ENCODE measurements at places on chromosomes 2 and 18. TPM values are rescaled to one million over a fixed set of nuclear protein-coding genes. Genes with fewer than 3 reads are reported as not detected.

DNA sequence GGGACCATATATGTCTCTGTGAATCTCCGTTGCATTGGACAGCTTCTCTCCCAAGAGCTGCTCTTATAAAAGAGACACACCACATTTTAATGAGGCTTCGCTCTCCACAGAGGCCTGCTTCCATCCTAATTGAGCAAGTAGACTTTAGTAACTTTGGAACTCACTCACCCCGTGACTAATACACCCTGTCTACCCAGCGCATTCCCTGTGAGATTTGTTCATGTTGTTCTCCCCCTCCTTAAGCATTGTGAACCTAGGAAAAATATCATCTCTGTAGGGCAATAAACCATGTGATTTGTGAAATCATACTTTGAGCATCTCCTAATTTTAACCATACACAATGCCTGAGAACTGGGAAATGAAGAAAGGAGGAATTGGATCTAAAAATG lies 56.9 kb downstream of the MCFD2 start:
- peaks cover 2% of the 10 kb centered on the region for H3K27me3 ChIP-seq
- no peak overlapping the region for H3K27ac ChIP-seq
- DNase-seq: no peak
- no peaks in the 10 kb centered on the region for H3K4me1 ChIP-seq
- no peaks in the 10 kb centered on the region for H3K36me3 ChIP-seq
- no peak overlapping the region for H3K4me3 ChIP-seq

- peaks cover 28% of the 10 kb centered on the region for H3K4me1 ChIP-seq
- H3K27ac ChIP-seq: no peak overlapping the region
- no peak for DNase-seq
- no peak overlapping the region for H3K4me3 ChIP-seq
Observed at GRCh38 chr2:20766798-20767644, 55.9 kb downstream of the LDAH start.

DNA sequence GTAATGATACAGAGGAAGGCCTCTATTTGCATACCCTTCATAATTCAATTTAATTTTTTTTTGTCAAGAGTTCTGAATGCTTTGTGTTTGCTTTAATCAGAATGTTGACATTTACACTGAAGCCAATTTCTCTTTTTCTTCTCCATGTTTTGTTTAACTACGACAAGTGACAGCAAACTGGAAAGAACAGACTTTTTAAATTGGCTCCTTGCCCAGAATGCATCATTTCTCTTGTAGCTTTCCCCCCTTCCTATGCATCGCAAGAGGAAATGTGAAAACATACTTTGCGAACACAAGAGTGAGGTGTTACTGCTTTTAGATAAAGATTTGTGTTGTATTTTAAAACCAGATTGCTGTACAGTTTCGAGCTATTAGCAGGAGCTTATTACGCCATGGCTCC lies 955.2 kb upstream of the CELF4 start:
- no peak overlapping the region for H3K4me3 ChIP-seq
- no peaks in the 10 kb centered on the region for H3K4me1 ChIP-seq
- no peak overlapping the region for H3K27ac ChIP-seq
- H3K27me3 ChIP-seq: no peaks in the 10 kb centered on the region

DNA sequence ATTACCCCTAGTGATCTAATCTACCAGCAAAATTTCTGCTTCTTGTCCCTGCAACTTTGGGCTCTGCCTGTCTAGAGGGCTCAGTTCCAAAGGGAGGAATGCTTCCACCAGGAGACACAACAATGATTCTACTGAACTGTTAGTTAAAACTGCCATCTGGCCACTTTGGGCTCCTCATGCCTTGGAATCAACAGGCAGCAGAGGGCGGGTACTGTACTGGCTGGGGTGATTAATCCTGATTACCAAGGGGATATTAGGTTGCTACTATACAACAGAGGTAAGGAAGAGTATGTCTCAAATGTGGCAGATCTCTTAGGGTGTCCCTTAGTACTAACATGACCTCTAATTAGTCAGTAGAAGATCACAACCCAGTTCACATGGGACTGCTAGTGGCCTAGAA lies 21.4 kb downstream of the HADHA start:
- H3K36me3 ChIP-seq: peaks cover 74% of the 10 kb centered on the region
- no peaks in the 10 kb centered on the region for H3K27me3 ChIP-seq
- no peak overlapping the region for H3K27ac ChIP-seq
- H3K4me3 ChIP-seq: no peak overlapping the region

DNA sequence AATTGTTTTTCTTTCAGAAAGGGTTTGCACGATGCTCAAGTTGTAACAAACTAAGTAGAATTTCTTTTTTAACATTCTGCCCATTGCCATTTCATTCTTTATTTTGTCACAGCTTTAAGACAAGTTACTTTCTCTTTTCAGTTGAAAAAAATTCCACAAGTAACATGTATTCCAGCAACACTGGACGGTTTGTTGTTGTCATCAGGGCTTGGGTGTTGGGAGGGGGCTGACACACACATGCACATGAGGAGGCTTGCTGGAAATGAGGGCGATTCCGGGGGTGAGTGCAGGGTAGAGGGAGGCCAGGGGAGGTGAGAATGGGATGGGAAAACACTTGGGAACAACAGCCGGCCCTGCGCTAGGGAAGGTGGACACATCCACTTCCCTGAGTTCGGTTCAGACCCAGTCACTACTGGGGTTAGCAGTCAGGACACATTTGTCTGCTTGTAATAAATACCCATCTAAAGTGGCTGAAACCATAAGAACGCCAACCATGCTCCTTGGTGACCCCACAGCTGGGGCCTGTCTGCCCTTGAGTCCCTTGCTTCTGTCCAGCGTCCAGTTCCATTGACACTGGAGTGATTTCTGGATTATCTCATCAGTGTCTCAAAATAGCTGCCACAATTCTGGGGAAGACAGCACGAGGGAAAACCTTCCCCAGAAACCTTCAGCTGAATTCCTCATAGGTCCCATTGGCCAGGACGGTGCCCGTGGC lies 141.8 kb upstream of the BCL2L11 start:
- H3K4me1 ChIP-seq: no peaks in the 10 kb centered on the region
- H3K27me3 ChIP-seq: peaks cover 12% of the 10 kb centered on the region

- DNase-seq: no peak
- H3K36me3 ChIP-seq: no peaks in the 10 kb centered on the region
- H3K4me1 ChIP-seq: peaks cover 14% of the 10 kb centered on the region
- no peak overlapping the region for H3K27ac ChIP-seq
Observed at GRCh38 chr2:224594840-224595239, 9.7 kb upstream of the CUL3 start.

DNA sequence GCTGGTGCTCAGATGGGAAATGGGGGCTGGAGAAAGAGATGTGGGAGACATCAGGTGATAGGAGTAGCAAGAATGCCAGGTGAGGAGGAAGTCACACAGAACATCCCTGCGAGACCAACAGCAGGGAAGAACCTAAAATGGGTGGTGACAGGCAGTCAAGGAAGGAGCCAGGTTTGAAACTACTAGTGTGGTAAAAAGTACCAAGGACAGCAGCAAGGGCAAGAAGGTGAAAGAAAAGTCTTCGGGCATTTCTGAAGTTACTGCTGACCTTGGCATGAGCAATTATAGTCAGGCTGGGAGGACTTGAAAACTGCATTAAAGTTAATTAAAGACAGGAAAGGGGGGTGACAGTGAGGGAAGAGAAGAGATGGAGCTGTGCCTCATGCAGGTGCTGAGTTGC lies 410.4 kb downstream of the RAD51AP2 start:
- no peak overlapping the region for H3K4me3 ChIP-seq
- H3K4me1 ChIP-seq: peaks cover 42% of the 10 kb centered on the region
- no peak for DNase-seq
- no peaks in the 10 kb centered on the region for H3K27me3 ChIP-seq
- no peak overlapping the region for H3K27ac ChIP-seq

- no peak overlapping the region for H3K4me3 ChIP-seq
- H3K27me3 ChIP-seq: peaks cover 18% of the 10 kb centered on the region
- no peak overlapping the region for H3K27ac ChIP-seq
- no peaks in the 10 kb centered on the region for H3K4me1 ChIP-seq
Observed at GRCh38 chr2:67797801-67798540, 264.8 kb downstream of the C1D start.

DNA sequence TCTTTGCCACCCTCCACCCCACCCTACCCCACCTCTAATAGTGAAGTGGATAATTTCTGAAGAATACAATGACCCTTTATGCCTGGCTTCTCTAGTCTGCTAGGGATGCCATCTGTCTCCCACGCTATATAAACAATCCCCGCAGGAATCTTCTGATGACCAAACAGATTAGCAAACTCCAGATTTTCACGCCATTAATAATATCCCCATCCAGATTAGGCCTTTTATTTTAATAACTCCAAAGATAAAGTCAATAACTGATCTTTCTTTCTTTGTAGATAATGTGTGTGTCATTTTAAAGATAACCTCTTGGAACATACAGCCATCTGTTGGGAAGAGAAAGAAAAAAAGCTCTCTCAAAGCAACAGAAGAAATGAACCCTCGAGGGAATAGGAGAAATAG lies 47.9 kb upstream of the CCDC150 start:
- H3K27me3 ChIP-seq: peaks cover 56% of the 10 kb centered on the region
- H3K4me3 ChIP-seq: peak overlapping the region; percentile 76
- H3K36me3 ChIP-seq: no peaks in the 10 kb centered on the region
- no peak overlapping the region for H3K27ac ChIP-seq

- H3K36me3 ChIP-seq: no peaks in the 10 kb centered on the region
- peaks cover 7% of the 10 kb centered on the region for H3K27me3 ChIP-seq
- H3K4me1 ChIP-seq: no peaks in the 10 kb centered on the region
Observed at GRCh38 chr2:7333960-7334493, 416.8 kb downstream of the RNF144A start.

- H3K36me3 ChIP-seq: peaks cover 29% of the 10 kb centered on the region
- H3K4me3 ChIP-seq: no peak overlapping the region
- DNase-seq: no peak
- no peaks in the 10 kb centered on the region for H3K4me1 ChIP-seq
- no peaks in the 10 kb centered on the region for H3K27me3 ChIP-seq
Observed at GRCh38 chr2:26396734-26397298, 4.9 kb upstream of the DRC1 start.

GRCh38 chr2:77046339-77046738 lies 475.8 kb downstream of the LRRTM4 start:
- no peak overlapping the region for H3K27ac ChIP-seq
- no peaks in the 10 kb centered on the region for H3K4me1 ChIP-seq
- H3K4me3 ChIP-seq: no peak overlapping the region
- H3K27me3 ChIP-seq: no peaks in the 10 kb centered on the region

Gene EPB41L3
- 0.73 TPM for total RNA-seq

Gene DAPL1
- total RNA-seq: not detected

Gene BCL2
- 145 TPM for total RNA-seq

Gene CHST9
- total RNA-seq: not detected

Gene TBR1
- total RNA-seq: 0.02 TPM

Gene RUFY4
- total RNA-seq: 0.53 TPM

Gene LYG2
- not detected for total RNA-seq

Measured in activated B cell treated with CpG ODN at 0.5 μM for 24 hours (primary cell).